ENCODE measurements at places on chromosomes 7 and 10.
A peak's percentile ranks its signal among the peaks of the same experiment; 100 is the strongest.

GRCh38 chr7:44757311-44757710 lies 8.7 kb downstream of the ZMIZ2 start:
- DNase-seq: peak; percentile 51

- DNase-seq: no peak
Observed at GRCh38 chr7:75968561-75969001, 25.8 kb downstream of the TMEM120A start.

- DNase-seq: peak; percentile 68
Observed at GRCh38 chr10:97427571-97428179, 1.7 kb downstream of the PGAM1 start.

DNA sequence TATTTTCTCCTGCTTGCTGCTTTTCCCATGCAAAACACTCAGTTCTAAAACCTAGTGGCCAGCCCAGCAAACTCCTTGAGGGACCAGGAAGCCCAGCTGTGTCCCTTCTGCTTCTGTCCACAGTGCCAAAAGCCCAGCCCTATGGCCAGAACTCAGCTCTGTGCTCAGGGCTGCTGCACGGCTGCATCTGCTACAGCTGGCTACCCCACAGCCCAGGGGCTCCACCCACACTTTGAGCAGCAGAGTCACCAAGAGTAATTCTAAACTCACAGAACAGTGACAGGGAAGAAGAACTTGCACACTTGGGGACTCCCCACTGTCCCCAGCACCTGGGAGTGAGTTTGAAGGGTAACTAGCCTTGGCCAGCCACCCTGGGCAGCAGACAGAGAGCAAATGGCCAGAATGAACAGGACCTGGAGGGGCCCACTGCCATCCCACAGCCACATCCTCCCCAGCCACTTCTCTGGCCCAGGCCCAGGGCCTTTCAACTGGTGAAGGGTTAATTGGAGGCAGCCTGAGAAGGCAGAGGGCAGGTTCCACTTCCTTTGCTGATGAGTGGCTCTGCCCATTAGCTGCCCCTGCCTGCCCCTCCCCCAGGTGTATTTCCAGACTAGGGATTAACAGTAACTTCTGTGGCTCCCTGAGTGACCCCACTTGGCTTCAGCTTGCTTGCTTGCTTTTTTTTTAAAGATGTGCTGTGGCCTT lies 28.1 kb upstream of the TRIM8 start:
- DNase-seq: no peak
